NB4 (cell line): ENCODE measurements at places on chromosomes 12 and 14.

GRCh38 chr12:15757553-15758255, 31.5 kb downstream of the EPS8 start:
- peak; percentile 89 for DNase-seq

DNA sequence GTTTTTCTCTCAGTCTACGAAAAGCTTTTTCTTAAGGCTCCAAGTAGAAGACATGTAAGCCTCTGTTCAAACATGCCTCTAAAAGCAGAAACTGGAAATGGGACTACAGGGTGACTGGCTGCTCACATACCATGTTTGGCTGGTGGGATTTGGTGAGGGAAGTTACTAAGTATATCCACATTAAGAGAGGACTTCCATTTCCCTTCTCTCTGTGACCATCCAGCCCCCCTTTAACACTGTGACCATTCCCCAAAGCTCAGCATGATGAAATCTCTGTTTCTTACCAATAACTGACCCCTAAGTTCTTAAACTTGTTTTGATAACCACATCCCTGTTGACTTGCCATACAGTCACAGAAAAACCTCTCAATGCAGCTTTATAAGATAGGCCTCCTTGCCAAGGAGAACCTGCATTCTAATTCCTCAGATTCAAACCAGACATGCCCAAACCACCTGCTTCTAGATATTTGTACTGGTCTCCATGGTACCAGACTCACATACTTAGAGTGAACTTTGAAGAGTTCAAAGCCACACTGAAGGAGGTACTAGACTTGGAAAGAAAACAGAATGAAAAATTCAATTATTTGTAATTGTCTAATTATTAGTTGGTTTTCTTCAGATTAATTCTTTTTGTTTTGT, 102.2 kb downstream of the VEZT start:
- no peak for DNase-seq

GRCh38 chr12:56300644-56301464, 724 bp upstream of the CS start:
- peak; percentile 20 for DNase-seq

DNA sequence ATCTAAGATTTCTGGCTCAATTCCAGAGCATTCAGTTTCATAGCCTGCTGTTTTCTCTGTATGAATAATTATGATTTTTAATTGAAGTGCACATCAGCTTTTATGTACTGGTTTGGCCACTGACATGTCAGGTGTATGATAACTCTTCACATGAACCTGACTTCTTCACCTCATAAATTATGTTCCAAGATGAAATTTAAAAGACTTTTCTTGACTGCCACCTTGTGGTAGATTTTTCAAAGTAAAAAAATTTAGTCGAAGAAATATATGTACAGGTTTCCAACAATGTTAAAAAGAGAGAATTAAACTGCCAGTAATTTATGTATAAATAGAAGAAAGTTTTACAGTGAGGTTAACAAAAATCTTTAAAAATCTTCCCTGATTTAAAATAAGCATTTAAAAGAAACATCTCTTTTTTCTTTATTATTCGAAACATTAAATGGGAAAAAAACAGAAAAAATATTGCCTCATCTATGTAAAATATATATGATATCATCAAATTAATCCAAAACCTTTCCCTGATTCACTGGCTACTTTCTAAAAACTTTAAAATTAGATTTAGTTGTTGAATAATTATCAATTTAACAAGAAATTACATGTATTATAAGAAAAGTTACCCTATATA, 124.9 kb upstream of the ATXN7L3B start:
- peak; percentile 24 for DNase-seq

- DNase-seq = no peak
Observed at GRCh38 chr14:49405291-49405690, 180.9 kb downstream of the RPS29 start.

DNA sequence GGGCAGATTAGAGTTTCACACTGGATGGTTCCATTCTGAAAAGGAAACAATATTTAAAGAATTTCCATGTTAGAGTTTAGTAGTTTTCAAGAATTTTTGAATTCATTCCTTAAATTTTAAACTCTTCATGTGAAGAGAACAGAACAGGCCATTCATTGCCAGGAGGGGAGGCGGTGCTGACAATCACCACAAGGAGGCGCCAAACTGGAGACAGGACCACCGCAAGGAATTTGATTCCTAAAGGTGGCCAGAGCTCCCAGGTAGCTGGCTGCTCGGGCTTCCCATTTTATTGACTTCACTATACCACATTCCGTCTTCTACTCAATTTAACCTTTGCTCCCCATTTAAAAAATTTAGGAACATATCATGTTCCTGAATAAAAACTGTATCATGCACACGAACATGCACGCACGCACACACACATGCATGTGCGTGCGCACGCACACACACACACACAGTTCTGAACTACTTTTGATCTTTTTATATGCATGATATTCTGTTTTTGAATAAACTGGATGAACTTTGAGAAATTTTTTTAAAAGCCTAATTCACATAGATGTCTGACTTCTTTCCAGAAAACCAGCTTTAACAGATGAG, 101.2 kb downstream of the NELL2 start:
- peak; percentile 46 for DNase-seq

DNA sequence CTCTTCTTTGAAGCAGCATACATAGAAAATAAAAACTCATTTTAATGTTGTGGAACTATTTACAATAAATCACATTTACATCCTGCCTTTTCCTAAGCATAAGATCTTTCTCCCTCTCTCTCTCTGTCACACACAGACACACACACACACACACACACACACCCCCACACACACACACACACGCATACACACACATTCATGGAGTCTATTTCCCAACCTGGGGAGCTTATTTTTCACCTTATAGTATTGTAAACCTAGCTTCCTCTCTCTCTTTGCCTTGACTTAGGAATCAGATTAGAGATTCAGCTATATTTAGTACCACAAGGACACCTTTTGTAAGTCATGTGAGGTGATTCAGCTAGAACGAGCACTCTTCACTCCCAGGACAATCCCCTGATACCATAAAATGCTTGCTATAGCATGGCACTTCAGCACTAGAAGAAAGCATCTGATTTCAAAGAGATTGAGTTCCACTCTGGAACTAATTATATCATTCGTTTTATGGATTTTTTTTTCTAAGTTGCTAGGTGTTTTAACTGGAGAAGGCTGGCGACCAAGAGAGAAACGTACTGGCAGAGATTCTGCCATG, 23.6 kb downstream of the TMEM30B start:
- no peak for DNase-seq

DNA sequence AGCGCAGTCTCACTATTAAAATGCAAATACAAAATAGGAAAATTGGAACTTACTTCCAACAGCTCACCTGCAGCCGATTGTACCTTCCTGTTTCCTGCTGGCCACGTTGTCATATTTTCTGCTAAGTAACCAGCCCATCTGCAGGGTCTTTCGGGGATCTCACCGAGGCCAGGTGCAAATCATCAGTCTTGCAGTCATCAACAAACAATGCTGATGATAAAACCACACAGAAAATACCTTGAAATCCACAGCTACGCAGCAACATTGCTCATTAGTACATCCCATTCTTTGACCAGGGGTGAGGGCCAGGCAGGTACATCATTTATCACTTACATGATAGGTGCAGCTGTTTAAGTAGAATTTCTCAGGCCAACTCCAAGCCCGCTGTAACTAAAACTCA, 406.9 kb downstream of the TMEM121 start:
- no peak for DNase-seq

DNA sequence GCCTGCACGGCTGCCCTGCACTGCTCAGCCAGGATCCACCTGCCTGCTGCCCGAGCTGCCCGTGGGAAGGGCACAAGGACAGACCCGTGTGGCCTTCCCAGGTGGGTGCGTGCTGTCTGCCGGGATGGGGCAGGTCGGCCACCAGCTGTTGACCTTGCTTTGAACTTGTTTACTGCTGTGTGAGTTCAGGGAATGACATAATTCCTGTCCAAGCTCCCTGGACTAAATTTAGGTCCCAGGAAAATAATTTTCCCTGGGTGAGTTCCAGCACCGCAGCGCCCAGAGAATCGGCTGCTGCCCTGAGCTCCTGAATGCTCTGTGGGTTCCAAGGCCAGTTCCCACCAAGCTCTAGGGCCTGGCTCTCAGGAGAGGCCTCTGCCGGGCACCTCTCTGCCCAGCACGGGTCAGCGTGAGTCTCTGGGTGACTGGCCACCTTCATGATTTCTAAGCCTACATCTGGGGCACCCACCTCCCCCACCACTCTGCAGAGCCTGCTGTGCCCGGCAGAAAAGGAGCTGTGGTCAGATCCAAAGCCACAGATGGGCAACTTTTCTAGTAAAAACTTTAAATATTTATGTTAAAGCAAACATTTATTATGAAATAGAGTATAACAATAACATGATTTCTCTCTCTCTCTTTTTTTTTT, 27.2 kb upstream of the MLXIP start:
- no peak for DNase-seq

DNA sequence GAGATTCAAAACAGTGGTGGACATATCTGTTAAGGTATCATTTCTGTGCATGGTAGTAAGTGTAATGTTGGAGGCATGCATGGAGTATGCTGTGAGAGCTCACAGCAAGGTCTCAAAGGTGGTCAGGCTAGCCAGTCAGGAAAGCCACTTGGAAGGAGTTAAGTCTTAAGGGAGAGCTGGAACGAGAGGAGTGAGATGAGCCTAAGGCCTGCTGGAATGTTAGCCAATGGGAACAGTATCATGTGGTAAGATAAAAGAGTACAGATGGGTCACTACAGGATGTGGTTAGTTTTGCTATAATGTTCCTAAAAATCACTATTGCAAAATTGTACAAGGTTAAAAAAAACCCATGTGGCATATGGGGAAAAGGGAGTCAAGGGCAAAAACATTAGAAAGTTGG, 311.7 kb upstream of the E2F7 start:
- DNase-seq = peak; percentile 8

- no peak for DNase-seq
Observed at GRCh38 chr14:20970647-20970982, 15.3 kb downstream of the RNASE2 start.

DNA sequence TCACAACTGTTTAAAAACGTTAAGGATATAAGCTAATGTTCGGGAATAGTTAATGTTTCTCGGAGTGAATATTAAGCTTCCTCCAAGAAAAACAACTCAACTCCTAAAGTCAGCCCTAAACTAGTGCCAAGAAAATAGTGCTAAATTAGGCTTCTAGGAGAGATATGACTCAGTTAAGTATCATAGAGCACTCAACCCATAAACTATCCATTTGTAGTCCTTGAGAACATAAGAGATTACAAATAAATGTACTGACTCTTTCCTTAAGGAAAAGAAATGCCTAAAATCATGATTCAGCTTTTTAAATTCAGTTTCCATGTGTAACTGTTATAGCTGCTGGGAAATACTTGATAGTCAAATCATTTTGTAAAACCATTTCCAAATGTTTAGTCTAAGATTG, 117.1 kb downstream of the HMGA2 start:
- no peak for DNase-seq

DNA sequence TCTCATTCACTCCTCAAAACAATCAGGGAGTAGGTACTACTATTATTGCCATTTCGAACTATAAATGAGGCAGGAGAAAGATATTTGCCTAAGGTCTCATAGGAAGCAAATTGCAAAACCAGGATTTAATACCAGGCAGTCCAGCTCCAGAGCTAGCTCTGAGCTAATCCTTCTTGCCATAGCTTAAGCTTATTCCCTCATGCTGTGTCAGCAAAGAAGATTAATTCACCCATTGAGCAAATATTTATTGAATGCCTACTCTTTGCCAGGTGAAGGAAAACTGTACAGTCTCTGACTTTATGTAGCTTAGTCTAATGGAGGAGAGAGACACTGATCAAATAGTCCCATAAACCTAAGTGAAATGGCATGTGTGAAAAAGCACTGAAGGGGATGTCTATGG, 19.5 kb downstream of the KCNA5 start:
- DNase-seq = no peak

DNA sequence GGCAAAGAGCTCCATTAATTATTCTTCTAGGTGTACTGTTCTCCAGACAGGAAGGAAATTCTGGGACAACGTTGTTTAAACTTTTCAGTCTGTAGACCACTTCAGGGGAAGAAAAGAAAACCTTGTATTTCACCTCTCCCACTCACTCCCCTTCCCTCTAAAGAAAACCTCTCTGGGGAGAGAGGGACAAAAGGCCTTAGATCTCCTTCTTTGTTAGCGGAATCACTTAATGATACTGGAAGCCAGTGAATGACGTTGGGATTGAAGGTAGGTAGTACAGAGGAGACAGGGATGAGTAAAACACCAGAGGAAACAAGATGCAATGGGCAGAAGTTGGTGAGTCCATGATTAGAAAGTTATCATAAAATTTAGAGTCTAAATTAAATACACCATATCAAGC, 38.7 kb upstream of the SGPP1 start:
- no peak for DNase-seq

- DNase-seq = no peak
Observed at GRCh38 chr12:24854017-24854416, 94.9 kb downstream of the BCAT1 start.

GRCh38 chr14:103104389-103104653, 9.8 kb downstream of the EXOC3L4 start:
- no peak for DNase-seq

GRCh38 chr12:65152596-65152995, 16.8 kb upstream of the LEMD3 start:
- no peak for DNase-seq

DNA sequence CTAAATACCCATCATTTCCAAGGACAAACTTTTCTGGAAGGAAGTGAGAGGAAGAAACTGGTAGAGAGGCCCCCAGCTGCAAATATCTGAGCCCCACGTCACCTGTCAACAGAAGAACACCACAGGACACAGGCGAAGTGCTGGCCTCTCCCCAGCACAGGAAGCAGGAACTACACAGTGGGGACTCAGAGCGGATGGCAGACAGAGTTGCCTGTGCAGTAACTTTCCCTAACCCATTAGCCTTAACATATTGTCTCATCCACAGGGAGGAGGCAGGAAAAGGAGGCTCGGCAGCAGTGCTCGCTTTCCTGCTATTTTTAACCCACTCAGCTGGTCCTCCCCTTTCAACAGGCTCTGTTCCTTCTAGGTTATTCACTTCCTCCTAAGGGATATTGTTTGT, 111.5 kb upstream of the TMPO start:
- DNase-seq = no peak

DNA sequence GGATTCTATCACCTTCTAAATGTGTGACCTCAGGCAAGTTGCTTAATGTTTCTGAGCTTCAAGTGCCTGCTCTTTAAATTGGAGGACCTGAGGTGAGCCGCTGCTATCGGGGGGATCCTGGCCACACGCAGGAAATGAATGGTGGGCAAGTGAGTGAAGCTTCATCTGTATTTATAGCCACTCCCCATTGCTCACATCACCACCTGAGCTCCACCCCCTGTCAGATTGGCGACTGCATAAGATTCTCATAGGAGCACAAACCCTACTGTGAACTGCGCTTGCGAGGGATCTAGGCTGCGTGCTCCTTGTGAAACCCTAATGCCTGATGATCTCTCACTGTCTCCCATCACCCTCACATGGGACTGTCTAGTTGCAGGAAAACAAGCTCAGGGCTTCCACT, 158.6 kb upstream of the CCND2 start:
- no peak for DNase-seq

- DNase-seq = no peak
Observed at GRCh38 chr12:47378222-47378582, 298.4 kb upstream of the AMIGO2 start.
